ENCODE measurements at places on chromosomes 5 and 9.

DNA sequence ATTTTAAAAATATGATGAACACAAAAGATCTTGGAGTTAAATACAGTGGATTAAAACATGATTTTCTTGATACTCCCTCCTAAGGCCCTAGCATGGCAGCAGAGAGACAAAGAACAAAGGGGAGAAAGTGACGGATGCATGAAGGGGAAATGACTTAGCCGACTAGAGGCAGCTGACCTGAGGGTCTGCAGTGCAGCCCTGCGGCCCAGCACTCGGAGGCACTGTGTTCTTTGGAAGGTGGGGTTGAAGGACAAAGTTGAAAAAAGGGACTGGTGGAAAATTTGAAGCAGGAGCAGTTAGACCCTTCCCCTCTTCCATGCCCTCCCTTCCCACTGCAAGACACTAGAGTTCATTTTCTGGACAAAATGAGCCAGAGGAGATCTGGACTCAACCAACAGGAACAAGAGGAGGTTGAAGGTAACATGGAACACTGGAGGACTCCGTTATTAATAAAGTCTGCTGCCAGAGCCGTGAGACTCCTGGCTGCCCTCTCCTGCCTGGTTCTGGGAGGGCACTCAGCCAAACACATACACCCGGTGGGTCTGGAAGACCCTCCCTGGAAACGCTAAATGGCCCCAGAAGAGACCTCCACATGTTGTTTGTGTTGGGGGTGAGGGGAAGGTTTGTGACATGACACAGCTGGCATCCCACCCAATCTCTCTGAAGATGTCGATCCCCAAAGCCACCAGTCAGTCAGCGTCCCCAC lies 98.1 kb downstream of the JMY start:
- no peak for DNase-seq

DNA sequence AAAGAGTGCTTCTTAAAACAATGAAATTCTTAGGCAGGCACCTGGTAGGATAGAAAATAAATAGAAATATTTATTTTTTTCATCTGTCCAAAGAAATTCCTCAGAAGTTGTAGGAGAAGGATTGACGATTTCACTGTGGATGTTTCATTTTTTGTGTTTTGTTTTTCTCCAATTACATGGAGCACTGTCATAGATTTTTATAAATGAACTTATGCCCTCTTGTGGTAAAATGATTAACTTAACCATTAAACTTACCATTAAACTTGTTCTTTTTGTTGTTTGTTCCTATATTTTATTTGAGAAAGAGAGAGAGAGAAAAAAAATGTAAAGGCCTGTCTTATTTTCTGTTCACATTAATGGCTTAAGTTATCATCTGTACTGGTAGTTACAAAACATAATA lies 339.2 kb downstream of the PRR16 start:
- peak; percentile 43 for DNase-seq

DNA sequence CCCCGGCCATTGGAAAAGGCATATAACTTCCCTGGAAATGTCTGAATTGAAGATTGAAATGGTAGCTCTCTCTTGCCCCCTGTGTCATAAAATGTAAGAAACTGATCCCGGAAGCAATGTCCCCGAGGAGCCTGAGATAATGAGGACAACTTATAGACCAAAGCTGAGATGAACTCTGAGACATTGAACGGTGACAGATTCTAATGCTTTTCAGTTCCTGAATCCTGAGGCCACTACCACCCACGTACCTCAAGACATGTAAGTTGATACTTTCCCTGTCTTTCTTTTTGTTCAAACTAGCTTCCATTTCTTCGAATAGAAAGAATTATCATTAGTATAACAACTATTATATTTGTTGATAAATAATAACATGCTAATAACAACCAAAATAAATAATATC lies 51.0 kb downstream of the KIF4B start:
- no peak for DNase-seq

GRCh38 chr5:102223542-102224477 lies 72.3 kb downstream of the SLCO4C1 start:
- DNase-seq, result peak; percentile 4

DNA sequence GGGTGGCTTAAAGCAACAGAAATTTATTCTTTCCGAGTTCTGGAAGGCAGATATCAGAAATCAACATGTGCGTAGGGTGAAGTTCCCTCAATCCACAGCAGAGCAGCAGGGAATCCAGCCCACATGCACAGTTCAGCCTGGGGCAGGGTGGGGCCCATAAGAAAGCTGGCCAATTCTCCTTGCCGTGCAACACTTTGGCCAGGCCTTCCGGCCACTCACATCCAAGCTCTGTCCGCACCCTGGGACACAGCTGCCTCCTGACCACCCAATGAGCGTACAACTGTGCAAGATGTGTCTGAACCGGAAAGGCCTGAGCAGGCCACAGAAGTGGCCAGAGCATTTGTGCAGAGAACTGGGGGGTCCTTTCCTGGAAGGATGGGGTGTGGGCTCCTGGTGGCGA lies 274.9 kb downstream of the GADD45G start:
- no peak for DNase-seq

GRCh38 chr5:134099939-134100282 lies 14.6 kb upstream of the TCF7 start:
- no peak for DNase-seq

- peak; percentile 33 for DNase-seq
Measured at GRCh38 chr5:27020973-27021372, 17.4 kb downstream of the CDH9 start.

- peak; percentile 79 for DNase-seq
Measured at GRCh38 chr5:59786334-59786805, 107.2 kb downstream of the PDE4D start.

DNA sequence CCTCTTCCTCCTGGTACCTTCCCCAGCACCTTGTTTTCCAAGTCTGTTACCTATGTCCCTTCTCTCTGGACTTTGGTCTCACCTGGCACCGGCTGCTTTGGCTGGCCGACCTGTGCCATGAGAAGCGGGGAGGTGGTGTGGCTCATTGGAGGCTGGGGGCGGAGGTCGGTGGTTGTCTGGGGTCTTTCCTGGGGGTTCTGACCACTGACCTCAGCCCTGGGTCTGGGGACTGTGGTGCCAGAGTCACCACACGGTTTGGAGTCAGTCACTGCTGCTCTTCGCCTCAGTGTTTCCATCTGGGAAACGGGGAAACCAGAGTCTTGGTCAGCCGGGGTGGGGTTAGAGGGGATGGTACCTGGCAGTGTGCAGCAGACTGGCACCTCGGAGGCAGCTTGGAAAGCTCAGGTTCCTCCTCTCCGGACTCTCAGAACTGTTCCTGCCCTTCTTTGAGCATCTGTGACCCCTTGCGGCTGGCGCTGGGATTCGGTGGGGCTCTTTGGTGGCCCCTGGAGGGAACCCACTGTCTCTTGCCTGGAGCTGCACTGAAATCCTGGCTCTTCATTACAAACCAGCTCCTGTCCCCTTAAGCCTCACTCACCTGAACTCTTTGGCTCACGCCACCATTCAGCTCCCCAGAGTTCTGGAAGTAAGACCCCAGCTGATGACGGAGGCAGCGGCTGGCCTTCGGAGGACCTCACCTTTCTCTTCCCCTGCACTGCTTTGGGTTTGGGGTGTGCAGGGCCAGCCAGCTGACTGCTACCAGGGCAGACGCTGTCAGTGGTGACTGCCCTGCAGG lies 4.1 kb upstream of the RXRA start:
- no peak for DNase-seq

DNA sequence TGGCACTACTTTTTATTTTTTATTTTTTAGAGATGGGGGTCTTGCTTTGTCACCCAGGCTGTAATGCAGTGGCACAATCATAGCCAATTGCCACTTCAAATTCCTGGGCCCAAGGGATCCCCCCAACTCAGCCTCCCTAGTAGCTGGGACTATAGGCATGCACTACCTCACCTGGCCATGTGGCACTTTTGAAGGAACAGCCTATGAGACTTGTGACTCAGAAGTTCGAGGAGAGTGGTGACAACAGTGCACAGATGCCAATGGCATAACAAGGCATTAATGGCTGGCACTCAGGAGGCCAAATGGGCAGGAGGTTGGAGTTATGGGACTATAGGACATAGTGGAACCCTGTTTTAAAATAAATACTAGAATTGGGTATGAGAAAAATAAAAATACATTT lies 33.7 kb downstream of the ANKRD31 start:
- DNase-seq, result no peak

DNA sequence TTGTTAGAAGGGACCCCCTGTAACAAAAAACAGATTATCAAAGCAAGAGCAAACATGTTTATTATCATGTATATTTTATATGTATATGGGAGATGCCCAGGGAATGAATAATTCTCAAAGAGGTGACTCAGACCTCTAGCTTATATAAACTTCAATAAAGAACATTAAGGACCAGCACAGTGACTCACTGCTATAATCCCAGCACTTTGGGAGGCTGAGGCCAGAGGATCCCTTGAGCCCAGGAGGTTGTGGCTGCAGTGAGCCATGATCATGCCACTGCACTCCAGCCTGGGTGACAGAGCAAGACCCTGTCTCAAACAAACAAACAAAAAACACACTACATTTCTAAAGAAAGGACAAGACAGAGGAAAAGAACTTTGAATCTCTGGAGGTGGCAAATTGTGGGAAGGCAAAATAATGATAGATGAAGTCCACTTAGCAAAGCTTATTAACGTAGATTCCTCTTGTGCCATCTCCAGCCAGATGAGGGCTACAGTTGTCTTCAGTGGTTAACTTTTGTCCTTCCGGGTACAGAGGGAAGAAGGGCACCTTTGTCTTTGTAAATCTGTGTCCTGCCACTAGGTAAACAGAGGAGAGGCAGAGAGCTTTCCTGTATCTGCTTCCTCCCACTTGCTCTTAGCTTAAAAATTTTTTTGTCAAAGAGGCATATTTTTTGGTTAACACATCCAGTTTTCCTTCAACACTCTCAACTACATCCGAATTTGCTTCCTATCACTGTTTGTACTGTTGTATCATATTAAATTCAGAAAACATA lies 7.5 kb upstream of the RFK start:
- DNase-seq, result peak; percentile 31
